ENCODE measurements at places on chromosomes 6 and 20.

DNA sequence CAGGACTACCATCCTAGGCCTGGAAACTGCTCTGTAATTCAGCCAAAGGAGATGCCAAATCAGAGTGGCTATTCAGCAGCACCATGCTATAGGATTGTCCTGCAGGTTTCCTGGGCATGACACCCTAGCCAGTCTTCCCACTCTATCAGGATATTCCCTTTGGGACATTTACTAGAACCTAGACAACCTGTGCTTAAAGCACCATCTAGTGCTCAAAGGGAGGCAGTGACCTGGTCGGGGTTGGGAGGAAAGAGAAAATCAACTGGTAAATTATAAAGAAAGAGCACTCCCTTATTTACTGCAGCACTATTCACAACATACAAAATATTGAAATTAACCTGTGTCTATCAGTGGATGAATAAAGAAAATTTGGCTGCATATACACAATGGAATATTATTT is 67.2 kb upstream of the SMLR1 start:
- no peak for DNase-seq

- no peak for DNase-seq
Measured at GRCh38 chr6:167165858-167166471, 8.2 kb upstream of the GPR31 start.

GRCh38 chr6:168676552-168677322 is 235.8 kb downstream of the SMOC2 start:
- peak; percentile 30 for DNase-seq

GRCh38 chr6:118485601-118486550 is 62.2 kb upstream of the PLN start:
- DNase-seq, result no peak

GRCh38 chr6:33008944-33009861 is at the start of gene HLA-DOA:
TSS of gene HLA-DOA (minus strand) at chr6:33009591.
- DNase-seq, result no peak

DNA sequence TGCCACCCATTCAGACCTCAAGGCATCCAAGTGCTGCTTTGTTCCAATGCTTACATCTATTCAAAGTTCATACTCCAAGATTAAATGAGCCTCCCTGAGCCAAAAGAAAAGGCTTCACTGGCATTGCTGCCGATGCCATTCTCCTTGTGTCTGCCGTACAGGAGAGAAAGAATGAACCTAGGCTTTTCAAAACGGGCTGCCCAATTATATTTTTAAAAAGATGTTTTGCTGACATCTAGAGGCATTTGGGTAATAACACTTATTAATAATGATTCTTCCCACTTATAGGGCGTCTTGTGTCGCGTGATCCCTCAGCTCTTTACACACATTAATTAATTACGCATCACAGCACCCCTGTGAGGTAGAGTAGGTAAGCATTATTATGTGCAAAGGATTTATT is 545.6 kb downstream of the PKHD1 start:
- no peak for DNase-seq

- DNase-seq, result peak; percentile 87
Measured at GRCh38 chr20:362271-363254, 15.7 kb downstream of the NRSN2 start.

DNA sequence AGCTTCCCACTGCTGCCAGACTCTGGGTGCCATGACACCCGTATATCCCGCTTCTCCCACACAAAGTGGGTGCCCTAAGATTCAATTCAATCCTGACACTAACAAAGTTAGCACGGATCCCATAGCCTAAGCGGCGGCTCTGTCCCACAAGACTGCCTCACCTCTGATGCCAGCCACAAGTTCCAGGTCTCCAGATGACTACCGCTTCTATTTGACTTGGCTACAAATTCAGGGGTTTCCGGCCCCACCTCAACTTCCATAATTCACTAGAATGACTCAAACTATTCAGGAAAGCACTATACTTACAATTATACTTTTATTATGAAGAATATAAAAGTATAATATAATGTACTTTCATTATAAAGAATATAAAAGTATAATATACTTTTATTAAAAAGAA is 24.8 kb upstream of the SLC22A23 start:
- no peak for DNase-seq

DNA sequence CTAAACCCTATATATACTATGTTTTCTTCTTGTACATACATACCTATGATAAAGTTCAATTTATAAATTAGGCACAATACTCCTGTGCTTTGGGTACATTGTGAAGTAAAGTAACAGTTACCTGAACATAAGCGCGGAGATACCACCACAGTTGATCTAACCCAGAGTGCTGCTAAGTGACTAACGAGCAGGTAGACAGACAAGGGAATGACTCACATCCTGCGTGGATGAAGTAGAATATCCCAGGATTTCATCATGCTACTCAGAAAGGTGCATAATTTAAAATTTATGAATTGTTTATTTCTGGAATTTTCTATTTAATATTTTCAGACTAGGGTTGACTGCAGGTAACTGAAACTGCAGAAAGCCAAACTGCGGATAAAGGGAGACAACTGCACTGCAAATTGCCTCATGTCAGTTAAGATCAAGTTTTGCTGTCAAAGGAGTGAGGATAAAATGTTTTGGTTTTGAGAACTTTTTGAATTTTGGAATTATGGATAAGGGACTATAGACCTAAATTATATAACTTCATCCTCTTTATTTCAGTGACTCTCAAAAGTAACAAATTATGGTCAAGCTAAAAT is 14.4 kb downstream of the MKKS start:
- DNase-seq, result no peak

DNA sequence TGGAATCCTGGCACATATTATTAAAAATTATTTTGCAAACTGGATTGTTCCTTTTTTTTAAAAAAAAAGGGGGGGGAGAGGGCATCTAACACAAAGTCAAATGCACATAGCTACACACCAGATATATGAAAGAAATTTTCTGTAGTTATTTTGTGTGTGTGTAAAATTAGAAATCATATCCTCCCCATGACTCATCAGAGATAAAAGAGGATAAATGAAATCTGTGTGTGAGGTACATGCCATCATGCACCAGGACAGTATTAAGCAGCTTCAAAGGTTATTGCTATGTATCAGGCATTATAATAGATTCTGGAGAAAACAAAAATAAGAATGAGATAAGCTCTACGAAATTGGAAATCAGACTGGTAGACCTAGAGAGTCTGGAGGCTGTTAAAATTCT is 5.2 kb downstream of the BTBD9 start:
- no peak for DNase-seq

DNA sequence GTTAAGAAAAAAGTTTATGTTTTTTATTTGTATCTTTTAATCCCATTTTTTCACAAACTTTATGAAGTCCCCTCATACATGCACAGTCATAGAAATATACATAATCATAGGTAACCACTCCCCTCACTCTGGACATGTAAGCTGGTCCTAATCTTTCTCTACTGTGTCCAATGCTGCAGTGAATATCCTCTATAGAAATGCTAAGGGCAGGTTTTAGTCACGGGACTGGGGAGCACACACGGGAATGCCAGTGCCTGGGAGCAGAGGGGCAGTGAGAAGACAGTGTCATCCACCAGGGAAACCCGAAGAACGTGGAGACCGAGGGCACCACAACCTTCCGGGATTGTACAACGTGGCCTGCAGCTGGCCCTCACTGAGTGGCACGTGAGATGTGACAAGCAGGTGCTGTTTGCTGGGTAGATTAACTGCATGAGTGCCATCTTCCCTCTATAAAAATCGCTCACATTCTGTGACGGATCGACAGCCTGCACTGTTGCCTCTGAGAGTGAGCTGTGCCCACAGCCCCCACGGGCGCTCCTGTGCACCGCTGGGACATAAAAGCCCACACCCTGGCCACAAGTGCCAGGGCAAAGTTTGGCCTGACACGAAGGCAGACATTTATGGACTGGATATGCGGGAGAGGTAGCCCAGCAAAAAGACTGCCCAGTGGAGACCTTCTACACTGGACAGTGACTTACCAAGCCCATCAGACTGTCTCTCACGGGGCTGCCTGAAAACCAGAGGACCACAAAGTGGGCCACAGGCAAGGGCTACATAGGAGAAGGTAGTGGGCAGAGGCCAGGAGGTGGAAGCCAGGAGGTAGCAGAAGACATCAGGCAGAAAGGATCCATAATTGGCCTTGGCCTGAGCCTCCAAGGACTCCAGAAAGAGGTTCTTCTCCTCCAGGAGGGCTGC is 63.2 kb downstream of the FGD2 start:
- DNase-seq, result no peak

GRCh38 chr6:49497304-49497703 is 2.4 kb upstream of the GLYATL3 start:
- DNase-seq, result no peak

DNA sequence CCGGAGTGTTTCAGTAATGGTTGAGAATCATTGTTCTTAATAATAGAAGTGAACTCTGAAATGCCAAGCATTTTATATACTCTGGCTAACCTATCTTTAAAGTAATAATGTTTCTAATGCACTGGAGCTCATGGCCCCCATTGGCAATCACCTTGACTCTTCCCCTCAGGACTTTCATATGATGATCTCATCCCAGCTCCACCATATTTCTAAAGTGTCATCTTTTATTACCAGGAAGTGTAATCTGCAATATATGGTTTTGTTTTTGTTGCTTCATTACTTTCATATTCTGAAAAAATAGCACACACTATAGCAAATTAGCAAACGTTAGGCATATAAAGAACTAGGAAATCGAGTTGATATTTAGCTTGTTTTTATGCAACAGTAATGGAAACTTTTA is 60.3 kb downstream of the TULP4 start:
- DNase-seq, result no peak

DNA sequence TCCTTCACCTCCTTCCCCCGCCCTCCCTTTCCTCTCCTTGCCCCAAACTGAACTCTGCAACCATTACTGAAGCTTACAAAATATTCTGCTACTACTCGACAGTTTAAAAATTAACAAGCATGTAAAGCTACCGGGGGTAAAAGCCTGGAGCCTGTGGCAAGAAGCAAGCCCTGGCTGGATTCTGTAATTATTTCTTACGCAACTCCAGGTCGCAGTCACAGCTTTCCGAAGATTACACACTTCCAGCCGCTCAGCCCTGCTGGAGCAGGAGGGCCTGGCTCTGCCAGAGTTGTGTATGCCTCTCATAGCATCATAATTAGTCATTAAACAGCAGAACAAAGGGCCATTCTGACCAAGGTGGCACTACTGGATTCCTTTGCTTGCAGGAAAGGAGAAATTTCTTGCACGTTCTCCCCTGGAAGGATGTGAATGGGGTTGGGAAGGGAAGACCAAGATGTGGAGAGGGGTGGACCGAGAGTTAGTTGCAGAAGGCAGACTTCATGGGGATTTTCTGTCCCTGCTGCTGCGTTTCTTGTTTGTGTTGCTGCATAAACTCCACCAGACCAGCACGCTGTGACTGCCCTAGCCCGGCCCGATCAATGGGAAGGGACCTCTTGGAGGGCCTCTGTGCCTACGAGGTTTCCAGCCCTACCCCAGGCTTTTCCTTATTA is 23.6 kb downstream of the FOXQ1 start:
- no peak for DNase-seq

GRCh38 chr20:8476021-8476420 is 344.0 kb downstream of the PLCB1 start:
- no peak for DNase-seq

DNA sequence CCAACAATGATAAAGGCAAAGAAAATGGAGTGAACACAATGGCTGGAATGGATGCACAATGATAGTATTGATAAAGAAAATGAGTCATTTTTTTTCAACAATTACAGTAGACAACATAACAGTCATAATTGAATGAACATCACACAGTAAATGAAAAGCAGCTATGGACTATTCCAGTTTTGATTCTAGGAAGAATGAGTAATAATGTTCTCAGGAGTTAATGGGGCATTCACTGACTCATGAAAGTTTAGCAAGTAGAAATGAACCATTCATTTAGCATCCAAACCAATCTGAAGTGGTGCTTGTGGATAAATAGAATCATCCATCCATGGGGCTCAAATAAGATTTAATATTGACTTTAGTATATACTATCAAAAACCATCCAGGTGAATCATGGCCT is 1029.5 kb upstream of the GJE1 start:
- DNase-seq, result no peak

GRCh38 chr6:122187186-122187585 is 212.3 kb upstream of the HSF2 start:
- no peak for DNase-seq

- DNase-seq, result peak; percentile 79
Measured at GRCh38 chr6:111603040-111603439, 2.6 kb downstream of the TRAF3IP2 start.

DNA sequence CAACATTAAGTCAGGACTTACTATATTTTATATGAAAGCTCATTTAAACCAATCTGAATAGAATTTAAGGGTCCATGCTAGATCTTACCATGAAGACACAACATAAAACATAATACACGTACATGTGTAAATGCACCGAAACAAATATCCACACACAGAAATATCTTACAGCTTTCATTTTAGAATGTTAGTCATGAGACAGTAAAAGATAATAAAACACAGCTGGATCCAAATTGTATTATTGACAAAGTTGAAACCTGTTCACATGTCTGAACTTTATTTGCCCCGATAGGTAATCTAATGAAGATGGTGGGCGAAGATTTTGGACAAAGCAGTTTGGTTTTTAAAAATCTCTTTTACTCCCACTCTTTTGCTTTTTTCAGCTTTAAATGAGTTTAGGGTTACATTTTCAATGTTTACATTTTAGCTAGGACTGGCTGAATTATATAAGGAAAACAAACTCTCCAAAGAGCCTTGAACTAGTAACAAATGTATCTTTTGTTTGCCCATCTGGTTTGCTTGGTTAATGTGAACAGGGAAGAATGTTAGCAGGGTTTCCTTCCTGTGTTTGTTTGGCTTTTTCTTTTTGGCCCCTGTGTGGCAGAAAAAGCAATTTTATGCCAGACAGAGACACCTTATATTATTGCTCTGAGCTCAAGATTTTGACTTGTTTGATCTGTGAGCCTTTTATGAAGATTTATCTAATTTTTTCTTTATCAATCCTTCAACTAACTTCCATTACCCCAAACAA is 5.1 kb upstream of the TMEM181 start:
- DNase-seq, result no peak

GRCh38 chr6:35780719-35781118 is at the start of gene CLPSL1:
TSS of gene CLPSL1 (plus strand) at chr6:35781019. CDS start at chr6:35781111, 92 bp downstream.
- DNase-seq, result no peak

- no peak for DNase-seq
Measured at GRCh38 chr6:101392586-101393230, 800 bp upstream of the GRIK2 start.

DNA sequence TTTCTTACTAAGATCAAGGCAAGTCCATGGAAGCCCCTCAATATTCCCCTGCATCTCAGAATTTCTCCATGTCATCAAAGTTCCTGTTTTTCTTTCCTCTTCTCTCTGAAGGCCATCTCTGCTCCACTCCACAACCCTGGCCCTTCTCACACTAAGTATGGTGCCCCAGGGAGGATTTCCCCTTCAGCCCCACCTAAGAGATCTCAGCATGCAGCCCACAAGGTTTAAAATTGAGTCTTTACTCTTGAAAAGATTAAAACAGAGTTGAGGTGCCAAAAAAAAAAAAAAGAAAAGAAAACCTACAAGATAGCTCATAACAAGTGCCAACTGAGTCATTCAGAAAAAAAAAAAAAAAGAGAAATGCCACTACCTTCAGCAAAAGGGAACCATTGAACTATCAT is 36.5 kb upstream of the TNFAIP3 start:
- DNase-seq, result no peak

GRCh38 chr6:4017834-4018170 is 61.1 kb downstream of the FAM217A start:
- DNase-seq, result no peak

- DNase-seq, result no peak
Measured at GRCh38 chr6:39821046-39821740, 29.0 kb downstream of the DAAM2 start.
